ENCODE measurements at places on chromosomes 11 and 22.

DNA sequence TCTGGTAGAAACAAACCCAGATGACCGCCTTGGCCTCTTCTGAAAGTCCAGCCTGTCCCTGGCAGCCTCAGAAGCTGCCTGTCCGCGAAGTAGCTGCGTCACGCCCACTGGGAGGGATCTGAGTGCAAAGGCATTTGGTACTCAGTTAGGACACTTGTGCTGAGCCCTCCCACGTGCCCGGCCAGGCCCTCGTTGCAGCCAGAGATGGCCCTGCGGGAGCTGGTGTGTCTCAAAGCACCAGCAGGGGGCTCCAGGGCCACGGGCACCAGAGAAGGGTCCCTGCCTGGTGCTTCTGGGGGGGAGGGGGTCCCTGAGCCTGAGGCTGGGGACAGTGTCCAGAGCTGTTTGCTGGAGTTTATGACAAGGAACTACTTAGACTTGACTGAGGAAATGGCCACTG is 5.8 kb downstream of the SELENOO start:
- DNase-seq, result no peak

- DNase-seq, result no peak
These were observed 439 bp downstream of the SNX32 start for GRCh38 chr11:65834202-65834601.

DNA sequence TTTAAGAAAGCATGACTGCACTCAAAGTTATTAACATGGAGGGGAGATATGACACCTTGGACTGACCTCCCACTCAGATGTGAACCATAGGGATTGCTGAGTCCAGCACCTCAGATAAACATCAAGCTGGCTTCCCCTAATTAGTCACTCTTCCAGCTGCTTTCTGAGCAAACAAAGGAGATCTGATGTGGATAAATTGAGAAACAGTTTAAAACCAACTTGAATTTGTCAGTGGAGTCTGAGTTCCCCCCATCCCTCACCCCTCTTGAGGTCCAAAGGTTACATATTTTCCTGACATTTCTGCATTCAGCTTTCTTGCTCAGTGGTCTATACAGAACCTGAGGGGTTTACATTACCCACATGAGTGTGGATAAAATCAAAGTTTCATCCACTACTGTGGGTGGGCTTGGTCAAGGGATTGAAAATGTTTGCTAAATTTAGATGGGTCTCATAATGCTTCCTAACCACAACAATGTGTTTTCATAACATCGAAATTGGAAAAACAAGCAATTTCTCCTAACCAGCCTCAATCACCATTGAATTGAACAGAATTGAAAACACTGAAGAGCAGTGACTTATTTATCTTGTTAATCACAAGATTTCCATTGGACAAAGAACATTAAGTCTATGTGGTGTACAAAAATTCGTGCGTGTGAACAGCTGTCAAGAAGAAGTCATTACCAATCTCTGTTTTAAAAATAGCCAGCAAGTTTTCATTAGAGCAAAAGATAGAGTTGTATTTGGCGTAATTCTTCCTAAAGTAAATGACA is 292.3 kb downstream of the METTL15 start:
- no peak for DNase-seq

DNA sequence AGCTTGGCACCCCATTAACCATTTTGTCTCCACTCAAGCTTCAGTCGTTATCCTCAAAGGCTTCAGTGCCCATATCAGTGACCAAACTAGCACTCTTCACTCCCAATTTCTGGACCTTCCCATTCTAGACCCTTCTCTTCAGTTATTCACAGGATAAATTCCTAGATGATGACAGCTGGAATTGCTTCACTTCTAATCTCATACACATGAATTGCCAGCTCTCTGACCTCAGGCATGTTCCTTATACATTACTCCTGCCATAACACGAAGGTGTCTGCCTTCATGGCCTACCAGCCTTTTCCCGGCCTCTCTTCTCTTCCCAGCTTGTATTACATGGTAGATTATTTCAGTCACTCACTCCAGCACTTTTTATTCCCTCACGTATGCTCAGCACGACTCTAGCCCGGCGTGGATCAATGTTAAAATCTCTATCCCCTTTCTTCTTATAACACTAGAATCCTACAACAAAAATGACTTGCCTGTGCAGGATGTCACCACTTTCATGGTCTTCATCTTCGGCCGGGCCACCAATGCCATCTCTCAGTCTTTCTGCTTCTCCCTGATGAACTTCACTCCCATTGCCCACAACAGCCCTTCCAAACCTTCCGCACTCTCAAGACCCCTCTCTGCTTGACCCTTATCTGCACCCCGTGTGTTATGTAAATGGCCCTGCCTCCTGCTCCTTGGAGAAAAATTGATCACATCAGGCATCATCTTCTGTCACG is 36.9 kb downstream of the EIF3F start:
- DNase-seq, result no peak

DNA sequence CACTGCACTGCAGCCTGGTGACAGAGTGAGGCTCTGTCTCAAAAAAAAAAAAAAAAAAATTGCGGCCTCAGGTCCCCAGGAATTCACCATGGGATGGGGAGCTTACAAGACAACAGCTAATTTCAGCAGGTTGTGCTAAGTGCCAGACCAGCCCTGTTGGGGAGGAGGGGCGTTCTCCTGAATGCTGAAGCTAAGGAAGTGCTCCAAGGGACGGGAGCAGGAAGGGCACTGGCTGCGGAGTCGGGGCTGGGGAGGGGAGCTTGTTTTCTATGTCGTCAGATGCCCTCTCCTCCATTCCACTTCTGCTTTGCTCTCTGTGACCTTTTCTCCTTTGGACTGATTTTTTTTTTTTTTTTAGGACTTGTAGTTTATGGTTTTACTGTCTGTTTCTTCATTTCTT is 4.5 kb downstream of the ADAMTS15 start:
- DNase-seq, result no peak

GRCh38 chr22:44205516-44206329 is 25.0 kb downstream of the PARVG start:
- DNase-seq, result no peak

DNA sequence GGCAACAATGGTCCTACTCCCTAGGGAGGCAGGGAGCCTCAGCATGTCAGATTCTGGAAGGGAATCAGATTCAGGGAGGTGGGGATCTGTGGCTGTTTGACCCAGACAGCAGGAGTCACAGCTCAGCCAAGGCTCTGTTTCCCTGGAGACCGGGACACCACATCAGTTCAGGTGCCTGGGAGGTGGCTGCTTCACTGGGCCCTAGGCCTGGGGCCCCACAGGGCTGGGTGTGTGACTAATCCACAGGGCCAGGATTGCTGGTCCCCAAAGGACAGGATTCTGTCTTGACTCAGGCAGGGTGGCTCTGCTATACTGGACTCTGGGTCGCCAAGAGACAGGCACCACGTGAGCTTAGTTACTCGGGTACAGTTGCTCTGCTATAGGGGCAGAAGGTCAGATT is 3.5 kb upstream of the OR5AN1 start:
- no peak for DNase-seq

- no peak for DNase-seq
These were observed 873.2 kb downstream of the METTL15 start for GRCh38 chr11:28981381-28981780.

- DNase-seq, result no peak
These were observed 273.9 kb downstream of the SBF2 start for GRCh38 chr11:10019906-10020682.

- no peak for DNase-seq
These were observed 71.9 kb upstream of the C11orf87 start for GRCh38 chr11:109350091-109350490.

GRCh38 chr11:107526197-107526596 is 39.3 kb downstream of the ALKBH8 start:
- no peak for DNase-seq

GRCh38 chr22:47366026-47366767 is 603.7 kb downstream of the TBC1D22A start:
- DNase-seq, result no peak

GRCh38 chr22:39947220-39948216 is 12.7 kb upstream of the TMA7B start:
- DNase-seq, result no peak

DNA sequence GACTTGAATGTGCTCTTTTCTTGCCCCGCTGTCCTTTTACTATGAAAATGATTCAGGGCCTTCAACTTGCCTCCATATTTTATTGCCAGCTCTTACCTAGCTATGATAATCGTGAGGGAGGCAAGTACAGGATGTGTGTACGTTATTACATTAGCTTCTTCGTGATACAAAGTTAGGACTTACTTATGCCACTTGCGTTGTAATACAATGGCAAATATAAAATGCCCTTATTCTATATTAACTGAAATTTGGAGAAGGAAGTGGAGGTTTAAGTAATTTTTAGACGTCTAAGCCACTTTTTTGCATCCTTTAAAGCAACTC is 10.8 kb upstream of the CCT8L2 start:
- DNase-seq, result no peak

GRCh38 chr22:48523091-48523490 is 1304.6 kb downstream of the BRD1 start:
- DNase-seq, result no peak

DNA sequence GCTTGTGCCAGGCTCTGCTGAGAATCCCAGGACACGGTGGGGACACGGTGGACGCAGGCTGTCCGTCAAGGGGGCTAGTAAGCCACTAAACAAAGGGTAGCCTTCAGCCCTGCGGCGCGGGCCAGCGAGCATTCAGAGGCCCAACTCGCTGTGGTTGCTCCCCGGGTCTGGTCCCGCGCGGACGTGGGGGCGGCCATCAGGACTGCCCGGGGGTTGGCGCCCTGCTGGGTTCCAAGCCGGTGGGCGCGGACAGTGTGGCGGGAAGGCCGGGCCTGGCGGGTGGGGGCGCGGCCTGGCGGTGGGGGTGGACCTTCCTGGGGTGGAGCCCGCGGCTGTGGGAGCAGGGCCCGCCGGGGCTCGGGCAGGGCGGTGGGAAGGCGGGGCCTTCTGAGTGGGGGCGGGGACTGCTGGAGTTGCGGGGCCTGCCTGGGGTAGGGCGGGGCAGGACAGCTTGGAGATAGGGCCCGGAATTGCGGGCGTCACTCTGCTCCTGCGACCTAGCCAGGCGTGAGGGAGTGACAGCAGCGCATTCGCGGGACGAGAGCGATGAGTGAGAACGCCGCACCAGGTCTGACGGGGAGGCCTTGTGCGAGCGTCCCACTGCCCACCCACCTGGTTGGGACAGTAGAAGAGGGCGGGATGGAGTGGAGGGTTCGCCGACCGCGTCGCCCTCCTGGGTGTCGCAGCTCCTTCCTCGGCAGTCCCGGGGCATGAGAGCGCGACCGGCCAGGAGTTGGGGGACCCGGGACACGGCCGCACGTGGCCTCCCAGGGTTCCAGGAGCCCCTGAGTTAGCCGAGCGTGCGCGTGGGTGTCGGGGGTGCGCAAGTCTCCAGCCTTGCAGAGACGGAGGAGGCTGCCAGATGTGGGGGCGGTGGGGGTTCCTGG is at the start of gene SERHL2:
TSS of gene SERHL2 (plus strand) at position 482 of the 887 bp plus-strand sequence. CDS start at position 547, 65 bp downstream.
- peak; percentile 66 for DNase-seq

DNA sequence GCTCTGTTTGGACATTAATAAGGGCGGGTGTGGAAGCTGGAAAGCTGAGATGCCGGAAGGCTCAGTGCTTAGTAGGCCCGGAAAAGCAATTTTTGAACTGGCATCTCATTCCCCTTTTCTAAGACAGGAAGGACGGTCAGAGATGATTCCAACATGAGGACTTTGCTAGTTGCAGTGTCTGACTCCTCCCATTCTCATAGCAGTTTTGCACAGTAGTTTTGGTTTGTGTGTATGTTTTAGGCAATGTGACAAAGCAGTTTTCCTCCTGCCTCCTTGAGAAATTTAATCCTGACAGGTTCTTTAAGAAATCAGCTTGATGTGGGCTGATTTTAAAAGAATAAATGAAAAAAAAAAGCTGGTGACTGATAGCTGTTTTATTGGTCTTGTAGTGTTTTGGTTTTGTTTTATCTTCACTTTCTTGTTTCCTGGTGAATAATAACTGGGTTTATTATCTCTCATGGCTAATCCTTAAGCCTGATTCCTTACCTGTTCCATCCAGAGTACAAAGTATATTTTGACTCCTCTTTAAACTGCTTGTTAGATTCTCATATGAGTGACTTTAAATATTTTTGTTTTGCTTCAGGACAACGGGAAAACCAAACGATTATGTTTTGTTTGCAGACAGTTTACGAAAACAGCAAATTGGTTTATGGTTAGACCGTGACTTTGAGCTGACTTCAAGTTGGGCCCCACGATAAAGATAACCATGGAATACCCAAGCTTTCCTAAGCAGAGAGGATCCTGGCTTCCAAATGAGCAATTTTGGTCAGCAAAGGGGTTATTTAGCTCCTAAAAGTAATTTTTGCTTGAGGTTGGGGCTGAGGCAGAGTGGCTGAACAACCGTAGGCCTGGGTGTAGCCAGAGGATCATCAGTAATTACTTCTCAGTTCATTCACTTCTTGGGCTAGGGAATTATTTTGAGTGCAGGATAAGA is 3.4 kb downstream of the PTPRJ start:
- no peak for DNase-seq

GRCh38 chr11:43708776-43709175 is 28.2 kb downstream of the HSD17B12 start:
- DNase-seq, result no peak

- no peak for DNase-seq
These were observed 10.4 kb downstream of the OAF start for GRCh38 chr11:120221115-120221752.

DNA sequence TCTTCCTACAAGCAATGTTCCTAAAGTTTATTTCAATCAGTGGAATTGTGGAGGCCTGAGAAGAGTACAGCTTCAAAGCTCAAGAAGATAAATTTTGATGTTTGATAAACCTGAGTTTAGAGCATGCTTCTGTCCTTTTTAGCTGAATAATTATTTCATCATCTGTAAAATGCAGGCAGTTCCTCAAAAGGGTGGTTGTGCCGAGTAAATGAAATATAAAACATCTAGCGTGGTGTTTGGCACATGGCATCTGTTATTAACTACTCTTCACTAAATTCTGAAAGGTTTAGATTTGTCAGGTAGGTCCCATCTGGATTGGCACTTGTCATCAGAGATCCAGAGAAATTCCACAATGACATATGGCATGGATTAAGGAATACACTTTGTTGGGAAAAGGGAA is 155.1 kb downstream of the DDX10 start:
- DNase-seq, result no peak

- DNase-seq, result no peak
These were observed 131.3 kb downstream of the AASDHPPT start for GRCh38 chr11:106208760-106209159.

DNA sequence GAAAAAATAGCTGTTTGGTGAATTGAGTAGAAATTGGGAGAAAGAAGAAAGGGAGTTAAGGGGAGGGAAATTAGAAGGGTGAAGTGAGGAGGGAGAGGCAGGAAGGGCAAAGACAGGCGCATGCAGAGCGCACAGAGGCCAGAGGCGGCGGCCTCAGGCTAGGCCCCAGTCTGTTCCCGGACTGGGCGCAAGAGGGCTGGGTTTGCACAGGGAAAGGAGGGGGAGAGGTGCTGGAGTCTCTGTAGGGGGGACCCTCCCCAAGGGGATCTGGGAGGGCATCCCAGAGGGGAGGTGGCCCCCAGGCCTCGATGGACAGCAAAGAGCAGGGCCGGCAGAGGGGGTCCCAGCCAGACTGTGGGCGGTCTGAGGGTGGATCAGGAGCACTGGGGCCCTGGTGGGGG is 1.3 kb upstream of the FLRT1 start:
- no peak for DNase-seq

- no peak for DNase-seq
These were observed 577.8 kb downstream of the JRKL start for GRCh38 chr11:96967616-96968015.

GRCh38 chr11:118911880-118912741 is 13.6 kb downstream of the BCL9L start:
- DNase-seq, result peak; percentile 70

- no peak for DNase-seq
These were observed 1.4 kb downstream of the USP47 start for GRCh38 chr11:11843211-11843621.

GRCh38 chr11:75745807-75746206 is 22.8 kb upstream of the DGAT2 start:
- no peak for DNase-seq

GRCh38 chr22:41410311-41410751 is 28.6 kb downstream of the TEF start:
- no peak for DNase-seq
